Panc1 (cell line): ENCODE measurements at places on chromosomes 4 and X.

DNA sequence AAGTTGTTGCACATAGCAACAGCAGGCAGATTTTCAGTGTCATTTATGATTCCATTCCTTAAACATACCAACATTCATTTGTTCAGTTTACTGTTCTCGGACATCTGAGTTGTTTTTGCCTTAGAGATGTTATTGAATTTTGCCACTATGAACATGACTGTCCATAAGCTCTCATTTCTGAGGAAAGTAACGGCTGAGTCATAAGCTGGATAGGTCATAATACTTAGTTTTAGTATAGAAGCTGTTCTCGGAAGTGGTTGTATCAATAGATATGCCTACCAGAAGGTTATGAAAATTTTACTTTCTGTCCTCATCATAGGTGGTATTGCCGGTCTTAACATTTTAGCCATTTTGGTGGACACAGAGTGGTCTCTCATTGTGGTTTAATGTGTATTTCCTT is 157.1 kb upstream of the CLNK start:
- DNase-seq = no peak

- DNase-seq = no peak
Measured at GRCh38 chr4:20253735-20254409, 2.2 kb downstream of the SLIT2 start.

- DNase-seq = no peak
Measured at GRCh38 chr4:52880994-52881393, 18.9 kb downstream of the RASL11B start.

GRCh38 chr4:127604949-127605709 is 27.6 kb upstream of the INTU start:
- DNase-seq = no peak

GRCh38 chr4:137668885-137669545 is 136.7 kb upstream of the PCDH18 start:
- DNase-seq = no peak

DNA sequence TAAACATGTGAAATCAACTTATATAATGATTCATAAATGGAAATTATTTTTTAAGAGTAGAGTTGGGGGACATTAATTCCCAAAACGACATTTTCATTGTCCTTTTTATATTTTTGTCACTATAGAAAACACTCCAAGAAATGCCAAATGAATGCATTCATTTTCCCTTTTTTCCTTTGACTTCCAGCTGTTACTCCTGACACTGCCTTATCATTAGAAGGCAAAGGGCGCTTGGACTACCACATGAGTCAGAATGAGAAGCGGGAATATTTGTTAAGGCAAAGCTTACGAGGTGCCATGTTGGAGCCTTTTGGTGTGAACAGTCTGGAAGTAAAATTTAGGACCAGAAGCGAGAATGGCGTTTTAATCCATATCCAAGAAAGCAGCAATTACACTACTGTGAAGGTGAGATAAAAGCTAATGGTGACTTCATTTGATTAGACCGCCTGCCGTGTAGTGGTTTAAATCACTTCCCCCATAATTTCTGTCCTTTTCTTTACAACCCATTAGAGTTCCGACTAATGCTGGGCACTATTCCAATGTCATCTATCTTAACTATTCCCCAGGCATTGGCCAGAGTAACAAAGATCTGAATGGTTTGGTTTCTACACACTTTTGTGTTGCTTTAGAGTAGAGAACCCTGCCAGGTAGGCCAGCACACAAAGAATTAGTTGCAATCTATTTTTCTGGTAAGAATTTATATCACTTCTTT is 166.7 kb downstream of the FAT4 start:
- DNase-seq = no peak

DNA sequence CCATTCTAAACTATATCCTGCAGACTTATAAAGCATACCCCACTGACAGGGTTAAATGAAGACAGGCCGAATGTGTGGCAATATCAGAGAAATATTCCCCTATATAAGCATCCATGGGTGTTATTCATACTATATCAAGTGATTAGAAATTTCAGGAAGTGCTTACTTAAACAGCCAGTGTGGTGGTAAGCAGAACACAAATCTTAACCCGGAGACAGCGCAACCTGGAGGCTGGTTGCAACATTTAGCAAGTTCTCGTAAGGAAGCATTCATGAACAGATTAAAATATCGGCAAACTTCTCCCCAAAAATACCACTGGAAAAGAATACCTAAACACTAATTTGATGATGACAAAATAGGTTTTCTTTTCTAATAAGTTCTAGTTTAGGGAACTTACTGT is 261.2 kb downstream of the CBLL2 start:
- DNase-seq = no peak

DNA sequence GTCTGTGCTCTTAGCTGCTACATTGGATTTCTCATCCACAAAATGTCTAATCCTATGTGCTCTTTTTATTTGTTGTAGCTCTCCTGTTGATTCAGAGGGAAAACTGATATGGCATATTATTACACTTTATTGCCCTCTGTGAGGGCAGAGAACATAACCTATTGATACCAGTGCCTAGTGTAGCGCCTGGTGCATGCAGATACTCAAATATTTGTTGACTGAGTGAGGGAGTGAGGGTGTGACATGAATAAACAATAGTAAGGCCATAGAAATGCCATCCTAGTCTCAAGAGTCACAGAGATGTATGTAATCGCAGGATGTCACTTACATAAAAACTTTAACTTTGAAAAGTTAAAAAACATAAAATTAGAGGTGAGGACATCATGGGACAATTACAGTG is 159.1 kb downstream of the SHROOM3 start:
- no peak for DNase-seq

DNA sequence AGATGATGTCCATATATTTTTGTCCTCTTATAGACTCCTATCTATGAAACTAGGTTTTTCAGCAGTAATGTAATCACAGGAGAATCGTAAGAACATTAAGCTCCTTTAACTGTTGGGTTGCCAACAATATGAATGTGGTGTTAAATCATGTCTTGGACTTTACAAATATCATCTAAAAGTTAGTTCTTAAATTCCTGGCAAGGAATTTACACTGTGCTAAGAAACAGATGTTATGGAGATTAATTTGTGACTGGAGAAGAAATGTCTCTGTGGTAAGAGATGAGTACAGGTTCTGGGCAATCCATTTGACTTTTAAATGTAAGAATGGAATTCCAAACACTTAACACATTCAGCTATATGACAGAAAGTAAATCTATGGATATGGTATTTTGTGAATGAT is 34.6 kb downstream of the CNKSR2 start:
- DNase-seq = no peak

- no peak for DNase-seq
Measured at GRCh38 chr4:2406920-2407319, 11.5 kb downstream of the ZFYVE28 start.

DNA sequence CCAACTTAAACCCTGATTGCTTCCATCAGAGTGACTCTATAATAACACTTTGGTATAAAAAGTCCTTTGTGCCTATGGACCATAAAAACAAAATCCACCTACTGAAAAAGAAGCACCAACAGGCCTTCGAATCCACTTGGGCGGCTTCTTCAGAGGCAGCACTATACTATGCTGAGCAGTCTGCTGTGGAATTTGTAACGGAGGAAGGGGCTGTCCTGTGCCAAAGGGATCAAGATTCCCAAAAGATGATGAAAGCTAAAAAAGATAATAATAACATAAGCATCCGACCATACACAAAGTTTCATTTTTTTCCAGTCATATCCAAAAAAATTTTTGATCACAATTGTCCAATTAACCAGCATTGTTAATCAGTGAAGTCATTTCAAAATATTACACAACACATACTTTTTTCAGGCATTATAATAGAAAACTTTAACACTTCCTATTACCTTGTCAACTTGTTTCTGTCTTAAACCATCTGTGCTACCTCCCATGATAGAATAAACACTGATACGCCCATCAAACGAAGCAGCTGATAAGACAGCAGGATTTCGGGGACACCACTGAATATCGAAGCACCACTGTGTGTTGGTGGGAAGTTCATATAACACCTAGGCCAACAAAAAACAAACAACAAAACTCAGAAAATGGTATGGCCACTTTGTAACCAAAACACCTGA is 24.1 kb downstream of the SEC31A start:
- no peak for DNase-seq

DNA sequence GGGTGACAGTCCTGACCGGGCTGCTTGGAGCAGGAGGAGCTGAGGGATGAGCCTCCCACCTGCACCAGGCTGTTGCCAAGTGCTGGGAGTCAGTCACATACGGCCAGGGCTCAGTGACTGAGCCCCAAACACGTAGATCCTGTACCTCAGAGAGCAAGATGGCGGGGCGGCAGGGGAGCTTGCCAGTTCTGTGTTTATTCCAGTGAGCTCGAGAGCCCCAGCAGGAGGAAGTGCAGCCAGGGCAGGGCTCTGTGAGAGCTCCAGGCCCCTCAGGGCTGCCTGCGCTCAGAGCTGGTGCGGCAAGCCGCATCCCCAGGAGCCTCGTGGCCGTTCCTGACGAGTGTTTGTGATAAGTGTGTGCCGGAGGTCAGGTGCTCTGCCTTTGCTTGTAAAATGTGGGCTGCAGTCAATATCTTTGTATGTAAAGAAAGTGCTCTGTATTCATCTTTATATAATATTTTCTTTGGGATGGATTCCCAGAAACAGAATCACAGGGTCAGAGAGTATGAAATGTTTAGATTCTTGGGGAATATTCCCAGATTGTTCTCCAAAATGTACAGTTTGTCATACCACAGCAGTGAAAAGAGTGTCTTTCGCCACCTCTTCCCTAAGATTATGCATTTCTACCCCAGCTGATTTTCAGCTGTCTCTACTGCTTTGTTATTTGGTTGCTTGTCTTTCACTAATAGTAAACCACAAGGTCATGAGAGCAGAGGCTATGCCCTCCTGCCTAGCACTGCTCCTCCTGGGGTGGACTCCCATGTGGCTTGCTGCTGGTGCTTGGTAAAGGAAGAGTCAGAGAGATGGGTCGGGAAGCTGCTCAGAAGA is 50.3 kb downstream of the NELFA start:
- no peak for DNase-seq

- no peak for DNase-seq
Measured at GRCh38 chrX:18761750-18762149, 54.3 kb downstream of the PPEF1 start.

DNA sequence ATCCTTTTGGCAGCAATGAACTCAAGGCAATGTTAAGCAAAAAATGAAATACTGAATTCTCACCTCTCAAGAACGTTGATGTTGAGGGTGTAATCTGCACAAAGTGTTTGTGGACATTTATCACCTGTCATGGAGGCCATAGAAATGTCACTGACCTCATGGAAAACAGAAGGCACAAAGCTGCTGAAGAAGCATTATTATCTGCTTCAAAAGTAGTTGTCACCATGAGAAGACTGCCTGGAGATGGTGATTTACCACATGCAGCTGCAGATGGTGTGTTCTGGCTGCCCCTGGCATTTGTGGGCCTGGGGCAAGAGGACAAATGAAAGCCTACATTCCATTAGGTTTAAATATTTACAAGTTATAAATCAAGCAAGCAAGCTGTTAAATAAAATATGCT is 116.8 kb upstream of the RPS6KA3 start:
- no peak for DNase-seq

- DNase-seq = no peak
Measured at GRCh38 chr4:123606946-123607542, 210.4 kb downstream of the SPRY1 start.

- DNase-seq = no peak
Measured at GRCh38 chr4:6658597-6659075, 18.2 kb downstream of the MRFAP1 start.

GRCh38 chrX:17456526-17456925 is 81.5 kb downstream of the NHS start:
- no peak for DNase-seq

DNA sequence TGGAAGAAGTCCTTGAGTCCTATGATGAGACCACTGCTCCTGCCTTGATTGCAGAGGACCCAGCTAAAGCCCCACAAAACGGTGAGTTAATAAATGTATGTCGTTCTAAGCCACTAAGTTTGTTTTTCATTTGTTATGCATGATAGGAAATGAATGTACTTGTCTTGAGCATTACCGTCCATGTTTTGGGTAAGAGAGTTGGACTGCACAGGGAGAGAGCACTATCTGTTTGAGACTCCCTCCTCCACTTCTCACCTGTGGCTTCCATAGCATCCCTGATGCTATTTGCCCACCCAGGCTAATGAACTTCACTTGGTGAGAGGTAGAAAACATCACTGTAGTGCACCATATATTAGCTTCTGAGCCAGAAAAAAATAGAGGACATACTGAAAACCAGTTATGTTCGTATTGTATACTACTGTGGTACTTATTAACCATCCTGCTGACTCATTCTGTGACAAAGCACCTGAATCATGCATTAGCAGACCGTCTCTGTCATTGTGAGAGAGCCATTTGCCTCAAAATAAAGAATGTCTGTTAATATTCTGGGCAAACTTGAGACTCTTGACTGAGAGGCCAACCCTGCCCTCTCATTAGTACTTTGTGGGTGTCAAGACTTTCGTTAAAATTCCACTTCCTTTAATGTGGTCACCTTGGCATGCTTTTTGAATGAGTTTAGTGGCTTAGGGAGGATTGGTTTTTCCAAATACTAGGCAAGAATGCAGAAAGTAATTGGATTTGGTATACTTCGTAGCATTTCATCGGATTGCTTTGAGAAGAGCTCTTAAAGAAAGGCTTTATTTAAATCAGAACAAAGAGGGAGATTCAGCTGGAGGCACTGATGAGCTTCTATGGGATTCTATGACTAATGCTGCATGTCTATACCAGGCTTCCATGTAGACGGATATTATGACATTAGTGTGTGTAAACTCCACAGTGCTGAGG is 99.3 kb upstream of the GRPR start:
- DNase-seq = no peak

- no peak for DNase-seq
Measured at GRCh38 chrX:36867143-36867542, 141.0 kb upstream of the FAM47C start.

DNA sequence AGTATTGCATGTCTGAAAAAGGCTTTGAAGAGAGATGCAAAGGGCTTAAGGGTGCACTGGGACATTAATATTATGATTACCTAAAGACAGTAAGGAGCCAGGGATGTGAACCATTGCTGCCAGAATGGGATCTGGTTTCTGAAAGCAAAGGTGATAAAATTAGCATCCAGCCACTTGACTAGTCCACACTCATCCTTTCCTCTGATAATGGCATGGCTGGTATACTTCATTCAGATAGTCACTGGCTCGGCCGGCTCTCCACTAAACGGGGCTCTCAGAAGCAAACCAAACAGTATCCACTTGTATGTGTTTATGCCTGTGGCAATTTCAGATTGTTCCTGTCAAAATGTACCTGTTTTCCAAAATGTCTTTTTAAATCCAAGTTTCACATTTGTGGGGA is 46.4 kb downstream of the MAMLD1 start:
- DNase-seq = no peak

DNA sequence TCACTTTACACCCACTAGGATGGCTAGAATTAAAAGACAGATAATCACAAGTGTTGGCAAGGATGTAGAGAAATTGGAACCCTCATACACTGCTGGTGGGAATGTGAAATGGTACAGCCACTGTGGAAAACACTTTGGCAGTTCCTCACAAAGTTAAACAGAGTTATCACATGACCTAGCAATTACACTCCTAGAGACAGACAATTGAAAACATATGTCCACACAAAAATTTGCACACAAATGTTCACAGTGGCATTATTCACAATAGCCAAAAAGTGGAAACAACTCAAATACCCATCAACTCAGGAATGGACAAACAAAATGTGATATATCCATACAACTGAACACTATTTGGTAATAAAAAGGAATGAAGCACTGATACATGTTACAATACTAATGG is 5.7 kb downstream of the ZNF280C start:
- no peak for DNase-seq
